ENCODE measurements at places on chromosomes 1 and 21. TPM values are rescaled to one million over a fixed set of nuclear protein-coding genes. Genes with fewer than 3 reads are reported as not detected.

Gene AVPR1B
- not detected for total RNA-seq

Gene TNNT2
- 54.6 TPM for total RNA-seq

Gene CHIA
- not detected for total RNA-seq

Gene CATSPERE
- 0.45 TPM for total RNA-seq

Gene EFNA4
- total RNA-seq, result 44.2 TPM

Gene TCP10L
- total RNA-seq, result not detected

Gene C1QTNF12
- total RNA-seq, result 6.7 TPM

Gene C1orf185
- total RNA-seq, result not detected

Gene ARMH1
- 5.0 TPM for total RNA-seq

Gene CR1L
- not detected for total RNA-seq

- no peak for DNase-seq
These were observed 9.7 kb downstream of the IFI6 start for GRCh38 chr1:27662261-27662660.

GRCh38 chr1:150178548-150178947 lies 28.8 kb downstream of the PLEKHO1 start:
- DNase-seq, result no peak

DNA sequence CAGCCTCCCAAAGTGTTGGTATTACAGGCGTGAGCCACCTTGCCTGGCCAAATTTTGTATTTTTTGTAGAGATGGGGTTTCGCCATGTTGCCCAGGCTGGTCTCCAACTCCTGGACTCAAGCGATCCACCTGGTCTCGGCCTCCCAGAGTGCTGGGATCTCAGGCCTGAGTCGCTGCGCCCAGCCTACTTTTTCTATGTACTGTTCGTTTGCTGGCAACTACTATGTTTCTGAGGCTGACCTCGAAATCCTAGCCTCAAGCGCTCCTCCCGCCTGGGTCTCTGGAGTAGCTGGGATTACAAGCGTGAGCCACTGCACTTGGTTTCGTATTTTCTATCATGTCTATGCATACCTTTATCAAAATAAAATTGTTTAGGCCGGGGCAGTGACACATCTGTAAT lies 675 bp upstream of the TEKT2 start:
- no peak for DNase-seq

GRCh38 chr1:30506291-30507015 lies 216.9 kb downstream of the MATN1 start:
- DNase-seq, result peak; percentile 34

- no peak for DNase-seq
These were observed 53.8 kb downstream of the PLPP3 start for GRCh38 chr1:56525489-56526041.

- DNase-seq, result no peak
These were observed 159.0 kb downstream of the BARHL2 start for GRCh38 chr1:90558126-90558525.

DNA sequence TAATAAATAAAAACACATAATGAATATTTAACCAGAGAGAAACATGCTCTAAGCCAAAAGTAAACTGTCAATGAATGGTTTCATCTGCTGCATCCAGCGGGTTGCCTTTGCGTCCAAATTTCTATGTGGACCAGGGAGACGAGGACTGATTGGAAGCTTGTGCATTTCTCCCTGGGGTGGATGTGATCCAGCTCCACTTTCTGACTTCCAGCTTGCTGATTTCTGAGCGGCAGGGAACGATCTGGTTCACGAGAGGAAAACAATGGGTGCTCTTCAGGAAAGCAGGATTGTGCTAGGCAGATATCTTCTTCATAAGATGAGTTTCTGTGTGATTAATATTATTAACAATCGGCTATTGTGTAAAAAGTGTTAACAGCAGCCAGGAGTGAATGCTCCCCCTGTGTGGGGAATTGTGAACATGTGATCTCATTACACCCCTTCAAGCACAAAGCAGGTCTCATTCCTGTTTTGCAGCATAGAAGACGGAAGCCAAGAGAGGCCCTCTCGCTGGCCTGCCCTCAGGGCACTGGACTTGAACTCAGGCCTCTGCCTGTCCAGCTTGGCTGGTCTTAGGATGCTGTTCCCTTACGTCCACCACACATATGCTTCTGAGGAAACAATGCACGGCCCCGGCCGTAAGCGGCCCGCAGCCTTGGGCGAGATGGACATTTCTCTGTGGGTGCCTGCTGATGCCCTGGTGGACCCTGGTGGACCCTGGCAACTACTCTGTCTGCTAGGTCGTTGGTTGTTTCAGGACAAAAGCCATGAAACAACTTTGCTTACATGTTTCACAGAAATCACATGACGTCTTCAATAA lies 183.4 kb upstream of the C1orf174 start:
- DNase-seq, result peak; percentile 15

GRCh38 chr21:34348890-34349519 lies 14.8 kb upstream of the KCNE2 start:
- no peak for DNase-seq

DNA sequence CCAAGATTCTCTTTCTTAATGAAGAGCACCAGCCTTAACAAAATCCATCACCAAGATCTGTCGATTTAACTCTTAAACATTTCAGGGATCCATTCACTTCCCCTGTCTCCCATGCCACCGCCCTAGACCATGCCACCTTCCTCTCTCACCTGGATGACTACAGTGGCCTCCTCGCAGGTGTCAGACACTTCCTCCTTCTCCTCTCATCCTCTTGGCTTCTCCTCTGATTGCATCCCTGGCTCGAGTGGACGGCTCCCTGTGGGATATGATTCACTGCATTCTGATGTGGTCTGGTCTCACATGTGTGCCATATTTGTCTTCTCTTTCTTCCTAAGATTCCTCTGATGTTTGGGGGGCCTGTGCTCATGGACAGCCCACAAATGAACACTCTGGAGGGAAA lies 66.4 kb upstream of the KLHDC7A start:
- DNase-seq, result no peak

DNA sequence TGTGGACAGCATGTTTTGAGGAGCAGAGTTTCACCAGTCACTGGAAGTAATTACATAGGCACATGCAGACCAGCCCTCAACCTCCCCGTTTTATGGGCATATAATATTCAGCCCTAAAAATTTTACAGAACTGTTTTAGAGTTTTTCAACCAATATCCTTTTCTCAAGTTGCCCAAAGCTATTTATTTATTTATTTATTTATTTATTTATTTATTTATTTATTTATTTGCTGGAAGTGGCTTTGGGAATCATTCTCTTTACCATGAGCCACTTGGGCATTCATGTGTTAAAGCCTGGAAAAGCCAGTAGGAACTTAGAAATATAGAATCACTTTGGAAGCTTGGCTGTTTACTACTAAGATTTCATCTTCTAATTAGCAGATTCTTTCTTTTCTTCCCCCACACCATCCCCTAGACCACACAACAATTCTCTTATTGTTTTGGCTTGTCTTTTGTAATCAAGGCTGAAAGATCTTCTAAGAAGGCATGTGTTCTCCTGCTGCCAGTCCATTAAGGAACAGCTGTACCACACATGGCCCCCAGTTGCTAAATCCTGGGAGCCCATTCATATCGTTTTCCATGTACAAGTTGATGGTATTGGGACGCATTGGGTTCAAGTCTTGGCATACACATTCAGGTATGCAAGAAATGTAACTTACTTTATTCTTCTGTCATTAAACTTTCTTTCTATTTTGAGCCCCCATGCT lies 220.0 kb downstream of the PAPPA2 start:
- no peak for DNase-seq

GRCh38 chr1:234230414-234230862 lies 142.8 kb upstream of the COA6 start:
- DNase-seq, result no peak

GRCh38 chr21:42925114-42925926 lies at the start of gene ERVH48-1:
Gene ERVH48-1, minus strand, starts transcription at chr21:42925630. Its CDS starts 6,624 bp downstream, at chr21:42919006.
- no peak for DNase-seq

DNA sequence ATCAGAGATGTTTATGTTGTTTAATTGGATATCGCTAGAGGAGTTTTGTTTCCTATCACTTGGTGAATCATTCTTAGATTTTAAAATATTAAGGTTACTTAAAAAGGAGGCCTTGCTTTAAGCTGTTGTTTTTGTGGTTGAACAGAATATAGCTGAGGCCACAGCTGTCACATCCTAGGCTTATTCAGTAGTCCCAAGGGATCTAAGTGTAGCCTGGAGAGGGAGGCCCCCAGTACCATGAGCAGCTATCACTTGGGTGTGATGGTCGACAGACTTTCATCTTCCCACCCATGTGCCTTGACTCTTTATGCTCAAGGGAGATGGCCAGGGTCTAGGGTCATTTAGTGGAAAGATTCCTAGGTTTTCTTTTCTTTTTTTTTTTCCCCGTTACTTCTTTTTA lies 278.7 kb downstream of the HHAT start:
- DNase-seq, result no peak

GRCh38 chr1:110341146-110341871 lies 2.1 kb downstream of the RBM15 start:
- DNase-seq, result no peak

GRCh38 chr1:228030451-228031201 lies 23.8 kb downstream of the WNT3A start:
- DNase-seq, result peak; percentile 36

DNA sequence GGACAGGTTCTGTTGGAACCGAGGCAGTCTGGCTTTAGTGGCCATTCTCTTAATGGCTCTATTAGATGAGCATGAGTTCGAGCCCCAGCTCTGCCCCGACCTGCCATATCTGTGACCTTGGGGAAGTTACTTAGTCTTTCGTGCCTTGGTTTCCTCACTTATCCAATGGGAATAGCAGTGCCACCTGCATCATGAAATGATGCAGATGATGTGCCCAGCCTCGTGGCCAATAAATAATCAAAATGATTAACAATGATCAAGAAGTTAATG lies 30.6 kb downstream of the CAMK1G start:
- no peak for DNase-seq

GRCh38 chr1:7290971-7291970 lies 479.8 kb upstream of the VAMP3 start:
- no peak for DNase-seq

- DNase-seq, result no peak
These were observed 11.0 kb downstream of the SLC2A5 start for GRCh38 chr1:9058465-9058864.

DNA sequence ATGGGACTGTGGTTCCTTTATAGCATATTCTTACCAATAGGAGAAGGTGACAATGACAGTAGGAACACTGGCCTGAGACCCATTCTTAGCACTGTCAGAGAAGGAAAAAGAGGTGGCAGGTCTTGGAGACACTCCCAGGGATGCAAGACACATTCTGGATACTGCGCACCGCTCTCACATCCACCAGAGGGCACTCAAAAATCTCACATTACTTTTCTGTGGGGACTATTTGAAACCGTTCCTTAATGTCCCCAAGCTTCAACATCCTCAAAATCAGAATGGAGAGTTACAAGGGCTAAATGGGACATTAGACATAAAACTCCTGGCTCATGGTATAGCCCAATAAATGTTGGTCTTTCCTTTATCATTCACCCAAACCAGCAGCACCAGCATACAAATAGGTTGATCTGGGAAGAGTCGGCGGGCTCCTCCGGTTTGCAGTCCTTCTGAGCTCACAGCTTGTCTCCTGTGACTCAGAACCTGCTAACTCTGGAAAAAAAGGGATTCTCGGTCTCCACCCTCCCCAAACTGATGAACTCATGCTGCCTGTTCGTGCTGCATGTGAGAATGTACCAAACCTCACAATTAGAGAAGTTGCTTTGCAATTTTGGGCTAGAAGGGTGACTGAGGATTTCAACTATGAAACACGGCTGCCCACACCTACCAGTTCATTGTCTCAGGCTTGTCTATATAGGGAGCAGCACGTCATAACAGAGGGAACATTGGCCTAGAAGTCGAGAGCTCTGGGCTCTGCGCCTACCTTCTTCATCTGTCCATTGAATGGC lies 40.2 kb downstream of the IL12RB2 start:
- DNase-seq, result no peak

DNA sequence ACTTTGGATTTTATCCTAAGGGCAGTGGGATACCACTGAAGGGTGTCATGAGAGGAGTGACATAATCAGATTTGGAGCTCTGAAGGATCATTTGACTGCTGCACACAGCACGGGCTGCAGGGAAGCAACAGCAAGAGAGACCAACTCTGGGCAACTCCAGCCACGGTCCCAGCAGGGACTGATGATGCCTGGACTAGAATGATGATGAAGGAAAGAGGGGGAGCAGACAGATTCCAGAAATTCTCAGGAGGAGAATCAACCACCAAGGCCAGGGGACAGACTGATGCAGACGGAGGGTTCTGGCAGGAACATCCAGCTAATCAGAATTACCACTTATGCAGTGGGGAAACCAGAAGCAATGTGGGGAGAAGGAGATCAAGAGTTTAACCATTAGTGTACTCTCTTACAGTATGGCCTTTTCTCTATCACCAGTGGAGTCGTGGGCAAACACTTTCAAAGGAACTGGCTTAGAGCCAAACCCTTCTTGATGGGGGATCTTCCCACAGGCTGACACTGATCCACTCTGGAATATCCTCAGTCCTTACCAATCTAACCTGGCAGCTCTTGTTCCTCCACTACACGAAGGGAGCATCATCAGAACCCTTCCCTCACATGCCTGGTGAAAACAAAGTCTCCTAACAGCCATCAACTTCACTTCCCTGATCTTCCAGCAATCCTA lies 3.3 kb downstream of the URB1 start:
- no peak for DNase-seq

- no peak for DNase-seq
These were observed 29.0 kb downstream of the HIVEP3 start for GRCh38 chr1:41889506-41890414.

DNA sequence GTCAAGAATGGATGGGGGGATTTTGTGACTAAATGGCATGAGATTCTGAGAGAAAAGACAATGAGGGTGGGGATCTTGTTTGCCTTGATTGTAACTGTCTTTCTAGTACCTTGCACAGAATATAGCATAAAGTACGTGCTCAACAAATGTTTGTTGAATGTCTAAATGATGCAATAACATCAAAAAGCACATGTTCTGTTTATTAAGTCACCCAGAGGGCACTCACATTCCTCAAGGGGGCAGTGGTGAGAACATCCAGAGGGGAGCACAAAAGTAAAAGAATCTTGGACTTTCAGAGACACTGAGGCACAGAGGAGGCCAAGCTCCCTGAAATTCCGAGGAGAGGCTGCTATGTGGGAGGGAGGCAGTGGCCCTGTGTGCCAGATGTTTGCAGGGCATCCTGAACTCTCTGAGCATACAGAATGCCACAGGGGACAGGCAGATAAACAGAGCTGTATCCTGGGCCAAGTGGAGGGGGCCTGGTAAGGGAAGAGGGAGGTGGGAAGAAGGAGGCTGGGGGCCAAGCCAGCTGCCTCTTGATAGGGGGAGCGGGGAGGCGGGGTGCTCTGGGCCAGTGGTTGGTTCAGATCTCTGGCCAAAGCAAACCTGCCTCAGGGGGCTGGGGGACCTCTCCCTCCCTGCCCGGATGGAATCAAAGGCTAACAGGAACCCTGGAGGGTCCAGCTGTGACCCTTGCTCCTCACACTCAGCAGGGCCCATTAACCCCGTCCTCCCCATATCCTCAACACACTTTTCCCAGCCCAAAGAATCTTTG lies 6.5 kb upstream of the ATP1A2 start:
- DNase-seq, result no peak

Data from suprapubic skin (tissue), 4 donors.